ENCODE measurements at places on chromosomes 12 and 14.
A peak's percentile ranks its signal among the peaks of the same experiment; 100 is the strongest.

DNA sequence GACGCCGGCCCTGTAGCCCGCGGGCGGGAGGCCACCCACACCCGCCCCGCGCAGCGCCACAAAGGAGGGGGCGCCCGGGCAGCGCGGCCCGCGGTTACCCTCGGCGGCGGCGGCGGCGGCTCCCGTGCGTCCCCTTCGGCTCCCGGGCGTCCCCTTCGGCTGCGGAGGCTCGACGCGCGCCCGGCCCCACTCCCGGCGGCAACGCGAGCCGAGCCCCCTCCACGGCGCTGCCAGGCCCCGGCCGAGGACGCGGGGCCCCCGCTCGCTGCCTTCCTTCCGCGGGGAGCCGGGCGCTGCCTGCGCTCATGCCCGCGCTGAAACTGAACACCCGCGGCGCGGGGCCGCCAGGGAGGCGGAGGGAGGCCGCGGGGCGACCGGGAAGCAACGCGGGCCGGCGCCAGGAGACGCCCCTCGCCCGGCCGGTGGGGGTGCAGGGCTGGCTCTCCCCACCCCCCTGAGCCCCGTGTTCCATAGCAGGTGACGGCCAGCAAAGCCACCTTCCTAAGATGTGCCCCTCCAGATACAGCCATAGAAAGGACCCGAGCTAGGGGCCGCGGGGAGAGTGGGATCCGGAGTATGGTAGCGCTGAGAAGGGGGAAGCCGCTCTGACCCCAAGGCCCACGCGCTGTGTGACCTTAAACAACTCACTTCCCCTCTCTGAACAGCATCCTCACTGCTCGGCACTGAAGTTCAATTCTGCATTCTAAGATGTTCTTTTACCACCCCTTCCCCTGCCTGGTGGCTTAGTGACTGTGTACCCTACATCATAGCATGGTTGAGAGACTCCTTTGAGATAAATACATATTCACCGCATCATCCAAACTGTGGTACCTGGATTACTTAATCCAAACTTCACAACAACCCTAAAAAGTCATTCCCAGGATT lies 42.8 kb downstream of the KDM2B start:
- no peak for DNase-seq

DNA sequence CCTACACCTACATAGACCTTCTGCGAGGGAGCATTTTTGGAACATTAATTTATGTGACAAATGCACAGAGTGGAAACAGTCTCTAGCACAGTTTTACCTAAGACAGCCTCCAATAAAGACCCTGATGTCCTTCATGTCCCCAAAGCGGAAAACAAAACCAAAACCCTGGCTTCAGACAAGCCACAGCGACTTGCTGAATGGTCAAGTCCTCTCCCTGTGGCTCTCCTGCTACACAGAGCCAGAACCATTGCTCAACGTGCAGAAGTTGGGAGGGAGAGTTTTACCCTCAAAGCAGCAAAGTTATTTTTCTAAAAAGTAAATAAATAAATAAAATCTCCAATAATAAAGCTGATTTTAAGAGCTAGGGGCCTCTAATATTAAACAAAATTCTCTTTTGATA lies 135.0 kb upstream of the TMEM132C start:
- no peak for DNase-seq

DNA sequence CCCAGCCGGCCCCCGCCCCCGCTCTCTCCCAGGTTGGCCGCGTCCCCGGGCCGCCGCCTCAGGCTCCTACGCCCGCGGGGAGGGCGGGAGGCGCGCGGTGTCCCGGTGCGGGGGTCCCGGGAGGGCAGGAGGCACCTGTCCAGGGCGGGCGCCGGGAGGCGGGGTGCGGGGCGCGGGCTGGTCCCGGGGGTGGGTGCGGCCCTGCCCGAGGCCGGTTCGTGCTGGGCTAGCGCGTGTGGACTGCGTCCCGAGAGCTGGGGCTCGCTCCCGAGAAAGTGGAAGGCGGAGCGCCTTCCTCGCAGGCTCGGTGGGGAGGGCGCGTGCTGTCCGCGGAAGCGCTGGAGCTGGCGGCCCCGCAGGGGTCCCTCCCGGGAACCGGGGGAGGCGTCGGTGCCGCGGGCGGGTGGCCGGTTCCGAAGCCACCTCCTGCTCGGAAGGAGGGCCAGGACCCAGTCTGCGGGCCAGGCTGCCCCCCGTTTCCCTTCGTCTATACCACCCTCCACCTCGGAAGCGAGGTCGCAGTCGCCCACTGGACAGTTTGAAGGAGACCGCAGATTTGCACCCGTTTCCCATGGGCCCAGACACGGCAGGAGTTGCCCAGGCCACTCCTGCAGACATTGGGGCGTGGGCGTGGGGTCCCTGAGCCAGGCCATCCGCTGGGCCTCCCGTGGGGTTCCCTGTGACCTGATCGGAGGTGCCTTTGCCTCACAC lies 636 bp downstream of the ZFYVE21 start:
- DNase-seq = no peak

DNA sequence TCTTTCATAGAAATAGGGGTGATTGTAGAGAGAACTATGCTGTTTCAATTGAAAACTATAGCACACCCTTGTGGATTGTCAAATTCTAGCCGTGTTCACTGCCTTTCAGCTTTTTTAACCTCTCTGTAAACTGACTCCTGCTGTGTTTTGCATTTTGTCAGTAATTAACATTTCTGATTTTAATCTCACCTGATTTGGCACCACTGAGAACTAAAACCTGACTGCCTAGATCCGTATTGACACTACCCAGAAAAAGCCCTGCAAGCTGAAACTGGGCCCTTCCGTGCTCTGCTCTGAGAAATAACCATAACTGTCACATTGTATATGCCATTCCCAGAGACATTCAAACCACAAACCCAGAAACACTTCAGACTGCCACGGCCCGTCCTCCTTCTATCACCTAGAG lies 26.6 kb upstream of the ETV6 start:
- no peak for DNase-seq

DNA sequence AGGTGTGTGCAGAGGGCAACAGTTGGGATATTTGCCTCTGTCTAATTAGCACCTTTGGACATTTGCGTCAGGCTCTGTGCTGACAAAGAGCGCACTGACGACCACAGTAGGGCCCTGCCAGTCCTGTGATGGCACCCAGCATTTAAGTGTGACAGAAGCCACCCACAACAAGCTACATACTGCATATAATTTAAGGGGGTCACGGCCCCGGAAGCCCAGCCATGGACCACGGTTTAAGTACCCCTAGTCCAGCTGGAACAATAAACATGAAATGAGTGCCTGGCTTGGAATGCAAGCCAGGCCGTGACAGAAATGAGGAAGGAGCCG lies 16.8 kb upstream of the DYNC1H1 start:
- no peak for DNase-seq

GRCh38 chr12:131527736-131528135 lies 183.2 kb upstream of the SFSWAP start:
- DNase-seq = no peak

DNA sequence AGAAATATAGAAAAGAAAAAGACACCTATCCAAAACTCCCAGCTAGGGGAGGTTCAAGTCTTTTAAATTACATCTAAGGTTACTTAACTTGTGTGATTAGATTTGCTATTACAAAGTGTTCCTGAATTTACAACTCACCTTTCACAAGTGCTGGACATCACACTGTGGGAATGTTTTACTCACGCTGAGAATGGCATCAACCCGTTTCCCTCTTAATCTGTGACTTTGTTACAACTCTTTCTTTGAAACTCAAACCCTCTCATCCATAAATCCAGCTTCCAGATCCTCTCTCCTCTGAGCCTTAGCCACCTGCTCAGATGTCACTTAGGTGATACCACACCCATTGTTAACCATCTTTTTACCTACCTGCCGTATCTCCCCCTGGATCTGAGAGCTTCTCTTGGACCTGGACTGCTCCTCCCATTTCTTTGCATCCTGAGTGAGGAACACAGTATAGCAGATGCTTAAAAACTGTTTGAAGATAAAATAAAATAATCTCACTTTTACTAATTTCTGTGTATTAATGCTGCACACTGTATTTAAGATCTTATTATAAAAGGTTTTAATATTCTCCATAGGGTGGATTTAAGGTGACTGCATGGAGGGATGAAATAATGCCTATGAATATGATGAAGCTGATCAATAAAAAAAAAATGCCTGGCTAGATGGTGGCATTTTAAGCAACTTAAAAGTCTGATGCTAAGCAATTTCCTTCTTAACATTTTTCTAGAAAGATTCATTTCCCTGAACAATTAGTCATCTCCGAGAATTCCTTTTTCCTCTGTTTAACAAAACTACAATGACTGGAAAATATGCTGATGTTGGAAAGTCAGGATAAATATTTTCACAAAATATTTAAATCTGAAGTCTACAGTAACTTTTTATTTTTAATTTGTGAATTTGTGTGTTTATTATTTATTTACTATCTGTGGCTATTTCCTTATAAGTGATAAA lies 39.1 kb upstream of the NAP1L1 start:
- no peak for DNase-seq

DNA sequence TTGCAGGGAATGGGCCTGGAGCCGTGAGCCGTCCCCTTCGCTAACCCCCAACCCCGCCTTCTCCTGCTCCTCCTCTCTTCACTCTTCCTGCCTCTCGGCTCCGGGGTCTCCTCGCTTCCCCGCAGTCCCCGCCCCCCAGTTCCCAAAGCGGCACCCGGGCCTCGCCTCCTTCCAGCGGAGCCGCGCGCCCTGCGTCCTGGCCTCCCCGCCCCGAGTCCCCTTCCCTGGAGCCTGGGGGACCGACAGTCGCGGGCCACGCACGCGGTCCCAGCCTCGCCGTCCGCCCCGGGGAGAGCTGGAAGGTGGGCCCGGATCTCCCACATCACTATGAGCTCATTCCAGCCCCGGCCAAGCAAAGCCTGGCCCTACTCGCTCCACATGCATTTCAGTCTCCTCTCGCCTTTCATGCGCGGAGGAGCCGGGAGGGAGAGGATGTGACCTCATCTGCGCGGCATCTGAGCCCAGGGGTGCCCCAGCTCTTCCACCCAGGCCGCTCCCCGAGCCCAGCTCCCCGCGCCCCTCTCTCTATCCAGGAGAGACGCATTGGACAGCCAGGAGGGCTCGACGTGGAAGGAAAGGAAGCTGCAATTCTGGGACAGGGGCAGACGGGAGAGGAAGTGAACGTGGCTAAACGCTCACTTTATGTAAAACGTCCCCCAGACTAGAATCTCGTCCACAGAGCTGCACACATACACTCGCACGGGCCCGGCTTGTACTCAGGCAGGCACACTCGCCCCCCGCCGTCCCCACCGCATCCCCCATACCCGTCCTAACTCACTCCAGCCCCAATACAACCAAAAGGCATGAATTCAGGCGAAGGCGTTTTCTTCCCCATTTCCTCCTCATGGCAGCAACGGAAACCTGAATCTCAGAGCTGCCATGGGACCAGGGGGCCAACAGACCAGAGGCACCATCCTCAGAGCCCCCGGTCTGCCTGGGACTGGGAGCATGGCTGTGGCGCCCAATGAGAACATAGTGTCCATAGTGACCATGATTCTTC lies 108.7 kb upstream of the CCND2 start:
- peak; percentile 63 for DNase-seq

- DNase-seq = no peak
Observed at GRCh38 chr12:77578466-77579220, 252.1 kb upstream of the NAV3 start.

GRCh38 chr12:52988898-52989297 lies 17.4 kb upstream of the EIF4B start:
- no peak for DNase-seq

GRCh38 chr12:53928054-53928835 lies 10.4 kb upstream of the HOXC13 start:
- DNase-seq = no peak

- no peak for DNase-seq
Observed at GRCh38 chr12:120378036-120378435, 9.1 kb upstream of the MSI1 start.

DNA sequence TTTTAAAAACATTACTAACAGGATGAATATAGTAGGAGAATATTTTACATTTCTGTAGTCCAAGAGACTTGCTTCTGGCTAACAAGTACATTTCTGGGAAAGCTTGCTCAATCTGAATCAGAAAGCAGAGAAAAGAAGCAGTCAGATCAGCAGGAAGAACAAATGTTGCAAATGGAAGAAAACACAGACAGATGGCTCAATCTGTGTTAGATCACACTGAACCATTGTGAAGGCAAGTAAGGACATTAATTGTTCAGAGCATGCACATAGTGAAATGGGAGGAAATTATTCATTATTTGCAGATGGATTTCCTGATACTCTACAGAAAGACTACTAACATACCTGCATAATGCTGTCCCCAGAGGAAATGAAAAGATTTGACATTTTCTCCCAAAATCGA lies 65.2 kb upstream of the CNOT2 start:
- DNase-seq = no peak

- no peak for DNase-seq
Observed at GRCh38 chr12:30442461-30442860, 253.2 kb downstream of the IPO8 start.

GRCh38 chr12:31485571-31485970 lies 105.4 kb downstream of the DENND5B start:
- no peak for DNase-seq

DNA sequence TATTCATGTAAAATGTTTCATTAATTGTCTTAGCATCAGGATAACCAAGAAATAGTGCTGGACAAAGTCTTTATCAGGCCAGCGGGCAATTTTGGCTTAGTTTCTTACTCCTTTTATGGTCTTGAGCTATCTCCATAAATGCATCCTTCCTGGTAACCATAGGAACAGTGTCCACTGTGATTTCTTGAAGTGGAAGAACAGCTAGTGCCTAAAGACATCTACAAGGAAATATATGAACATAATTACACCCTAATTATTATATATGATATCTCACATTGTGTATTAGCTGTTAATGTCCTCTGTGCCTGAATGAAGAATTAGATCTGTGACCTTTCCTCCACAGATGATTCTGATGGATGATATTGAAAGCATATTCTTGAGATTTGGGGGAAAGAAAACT lies 286.7 kb upstream of the ATXN7L3B start:
- DNase-seq = no peak

DNA sequence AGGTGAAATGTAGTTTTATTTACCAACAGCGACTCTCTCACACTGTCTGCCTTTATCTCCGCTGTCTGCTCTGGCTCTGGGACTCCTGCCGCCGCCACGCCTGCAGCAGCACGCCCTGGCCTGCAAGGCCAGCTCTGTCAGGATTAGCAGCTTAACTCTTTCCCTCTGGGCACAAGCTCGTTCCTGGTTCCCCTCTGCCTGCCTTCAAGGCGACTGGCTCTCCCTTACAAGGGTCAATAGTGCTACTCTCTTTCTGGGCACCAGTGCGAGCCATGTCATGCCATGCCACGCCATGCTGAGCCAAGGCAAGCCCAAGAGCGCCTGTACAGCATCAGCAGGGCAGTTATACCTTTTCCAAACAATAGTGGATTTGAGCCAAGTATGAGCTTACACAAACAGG lies 3.6 kb upstream of the CLEC2B start:
- DNase-seq = no peak

- no peak for DNase-seq
Observed at GRCh38 chr14:23601845-23602180, 23.2 kb upstream of the JPH4 start.

DNA sequence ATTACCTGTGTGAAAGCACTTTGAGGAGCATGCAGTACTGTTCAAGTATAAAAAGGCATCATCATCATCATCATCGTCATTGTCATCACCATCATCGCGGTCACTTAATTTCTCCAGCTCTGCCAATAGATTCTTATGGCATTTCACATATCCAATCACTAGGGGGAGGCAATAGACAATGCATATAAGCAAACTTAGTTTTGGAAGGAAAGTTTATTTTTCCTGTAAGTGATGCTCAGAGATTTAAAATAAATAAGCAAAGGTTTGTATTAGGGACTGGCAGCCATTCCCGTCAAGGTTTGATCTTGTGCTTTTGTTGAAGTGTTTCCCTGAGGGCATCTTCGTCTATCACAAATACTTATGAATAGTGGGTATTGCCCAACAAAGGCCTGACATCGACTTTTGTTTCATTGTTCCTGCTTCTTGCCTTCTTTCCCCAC lies 127.4 kb downstream of the KTN1 start:
- DNase-seq = no peak
